ENCODE measurements at places on chromosomes 5 and 9.

GRCh38 chr5:112023766-112024165 is 266.8 kb upstream of the NREP start:
- DNase-seq: no peak

DNA sequence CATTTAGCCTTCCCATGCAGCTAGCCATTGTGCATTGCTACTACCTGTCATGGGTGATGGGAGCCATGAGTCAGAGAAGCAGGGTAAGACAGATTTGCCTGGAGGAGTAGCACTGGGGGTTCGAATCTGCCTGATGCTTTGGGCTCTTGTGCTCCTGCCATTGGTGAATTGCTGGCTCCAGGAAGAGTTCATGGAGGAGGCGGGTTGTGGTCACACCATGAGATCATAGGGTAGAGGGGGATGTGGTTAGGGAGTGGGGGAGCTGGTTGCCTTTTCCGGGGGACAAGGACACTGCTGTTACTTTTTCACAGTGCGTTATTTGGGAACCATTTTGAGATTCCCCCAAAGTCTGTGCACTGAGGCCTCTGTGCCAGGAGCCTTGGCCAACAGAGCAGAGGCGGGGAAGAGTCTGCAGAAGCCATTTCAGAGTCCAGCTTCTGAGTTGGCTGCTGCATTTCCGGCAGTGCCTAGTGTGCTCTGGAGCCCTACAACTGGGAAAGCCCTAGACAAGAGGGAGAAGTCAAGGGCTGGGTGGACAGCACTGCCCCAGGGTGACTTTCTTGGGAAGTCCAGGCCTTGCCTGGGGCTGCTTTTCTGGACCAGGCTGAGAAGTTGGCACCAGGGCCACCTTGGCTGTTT is 6.2 kb downstream of the ANGPTL2 start:
- no peak for DNase-seq

DNA sequence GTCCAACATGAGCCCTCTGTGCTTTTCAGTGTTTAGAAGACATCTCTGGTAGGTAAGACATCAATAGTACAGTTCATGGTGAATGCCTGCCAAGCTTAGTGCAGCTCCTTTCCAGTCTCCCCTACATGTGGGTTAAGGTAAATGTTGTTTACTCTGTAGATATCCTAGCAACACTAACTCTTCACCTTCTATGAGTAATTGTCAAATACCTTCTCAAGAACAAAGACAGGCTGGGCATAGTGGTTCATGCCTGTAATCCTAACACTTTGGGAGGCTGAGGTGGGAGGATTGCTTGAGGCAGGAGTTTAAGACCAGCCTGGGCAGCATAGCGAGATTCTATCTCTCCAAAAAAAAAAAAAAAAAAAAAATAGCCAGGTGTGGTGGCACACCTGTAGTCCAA is 18.7 kb upstream of the RASGRF2 start:
- DNase-seq: no peak

- no peak for DNase-seq
Observed at GRCh38 chr9:119789987-119790386, 420.8 kb upstream of the BRINP1 start.

DNA sequence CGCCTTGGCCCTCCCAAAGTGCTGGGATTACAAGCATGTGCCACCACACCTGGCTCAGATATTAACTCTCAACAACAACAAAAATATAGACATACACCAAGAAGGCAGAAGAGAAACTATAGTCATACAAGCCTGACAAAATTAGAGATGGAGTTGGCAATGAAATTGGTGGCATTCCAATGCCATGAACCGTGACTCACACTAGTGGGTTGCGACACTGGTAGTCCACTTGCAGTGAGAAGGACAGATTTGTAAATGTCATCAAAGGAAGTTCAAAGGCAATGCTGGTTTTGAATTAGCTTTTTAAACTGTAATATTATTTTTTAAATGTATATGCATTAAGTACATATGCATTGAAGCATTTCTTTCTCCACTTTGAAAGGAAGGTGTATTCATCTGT is 8.5 kb upstream of the DNAJC25 start:
- DNase-seq: no peak

DNA sequence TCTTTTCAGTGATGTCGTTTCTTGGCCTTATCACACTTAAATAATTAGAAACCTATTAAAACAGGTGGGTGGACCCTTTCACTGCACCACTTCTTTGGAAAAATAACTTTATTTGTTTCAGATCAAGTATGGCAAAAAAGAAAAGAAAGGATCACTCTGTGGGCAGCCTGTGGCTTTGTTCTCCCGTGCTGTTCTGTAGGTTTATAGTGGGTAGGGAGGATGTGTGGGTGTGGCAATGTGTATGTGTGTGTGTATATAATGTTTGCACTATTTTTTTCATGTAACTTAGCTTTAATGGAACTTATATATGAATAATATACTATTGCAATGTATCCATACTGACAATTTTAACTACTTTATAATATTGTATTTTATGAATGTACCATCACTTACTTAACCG is 85.9 kb downstream of the ACTBL2 start:
- DNase-seq: no peak

DNA sequence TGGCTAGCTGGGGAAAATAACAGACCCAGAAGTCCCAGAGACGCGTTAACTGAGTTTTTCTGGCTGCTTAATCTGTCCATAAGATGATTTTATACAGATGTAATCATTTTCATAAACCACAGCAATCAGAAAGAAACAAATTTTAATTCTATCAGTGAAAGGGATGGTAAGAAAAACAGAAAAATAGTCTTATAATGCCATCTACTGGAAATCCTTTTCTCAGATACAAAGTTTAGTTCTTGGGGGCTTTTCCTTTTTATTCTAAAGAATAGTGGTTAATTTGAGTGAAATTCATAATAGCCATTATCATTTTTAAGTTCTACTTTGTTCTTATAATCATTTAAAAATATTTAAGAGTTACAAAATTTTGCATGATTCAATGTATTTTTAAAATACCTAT is 44.4 kb downstream of the DROSHA start:
- no peak for DNase-seq

GRCh38 chr5:178467568-178468195 is 122.5 kb downstream of the COL23A1 start:
- no peak for DNase-seq

GRCh38 chr9:137832830-137833590 is 44.6 kb upstream of the CACNA1B start:
- DNase-seq: no peak

GRCh38 chr5:76990899-76991459 is 38.1 kb downstream of the CRHBP start:
- no peak for DNase-seq

DNA sequence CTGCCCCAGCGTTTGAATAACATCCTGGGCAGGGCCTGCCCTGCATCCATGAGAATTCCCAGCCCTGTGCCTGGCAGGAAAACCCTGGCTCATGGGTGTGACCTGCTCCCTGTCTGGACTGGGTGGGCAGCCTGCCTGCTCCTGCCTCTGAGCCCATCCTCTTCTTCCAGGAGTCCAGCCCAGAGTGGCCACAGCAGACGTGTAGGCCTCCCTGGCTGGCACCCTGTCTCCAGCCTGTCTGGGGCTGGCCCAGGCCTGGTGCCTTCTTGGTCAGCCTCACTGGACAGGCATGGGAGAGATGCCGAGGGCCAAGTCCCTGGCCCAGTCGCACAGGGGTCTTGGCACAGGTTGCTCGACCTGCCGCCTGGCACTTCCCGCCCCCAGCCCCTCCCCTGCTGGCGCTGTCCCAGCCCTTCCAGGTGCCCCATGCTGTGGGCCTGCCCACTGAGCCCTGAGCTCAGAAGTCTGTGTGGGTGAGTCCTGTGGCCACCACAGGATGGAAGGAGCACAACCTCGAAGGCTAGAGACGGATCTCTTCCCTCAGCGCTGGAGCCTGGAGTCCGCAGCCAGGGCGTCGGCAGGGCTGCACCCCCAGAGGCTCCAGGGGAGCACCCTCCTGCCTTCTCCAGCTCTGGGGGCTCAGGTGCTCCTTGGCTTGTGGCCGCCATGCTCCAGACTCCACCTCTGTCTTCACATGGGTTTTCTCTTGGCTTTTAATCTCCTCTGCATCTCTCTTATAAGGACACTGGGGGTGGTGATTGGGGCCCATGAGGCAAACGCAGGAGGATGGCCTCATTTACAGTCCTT is 11.8 kb upstream of the COL5A1 start:
- DNase-seq: no peak

DNA sequence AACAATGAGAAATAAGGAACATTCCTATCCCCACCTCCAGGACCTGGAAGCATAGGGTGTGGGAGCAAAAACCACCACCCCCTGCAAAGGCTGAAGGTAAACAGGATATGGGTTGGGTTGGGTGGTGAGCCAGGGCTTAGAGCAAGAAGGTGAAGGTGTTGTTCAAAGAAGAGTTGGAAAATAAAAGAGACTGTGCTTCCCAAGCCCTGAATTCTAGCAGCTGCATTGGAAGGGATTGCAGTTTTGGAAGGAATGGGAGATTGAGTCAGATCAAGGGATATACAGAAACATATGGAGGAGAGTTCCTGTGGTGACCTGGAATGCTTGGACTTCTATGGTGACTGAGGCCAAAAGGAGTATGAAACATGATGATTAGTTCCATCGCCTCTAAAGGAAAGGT is 24.7 kb upstream of the MTAP start:
- no peak for DNase-seq

- no peak for DNase-seq
Observed at GRCh38 chr9:129889122-129889940, 54.1 kb downstream of the USP20 start.

DNA sequence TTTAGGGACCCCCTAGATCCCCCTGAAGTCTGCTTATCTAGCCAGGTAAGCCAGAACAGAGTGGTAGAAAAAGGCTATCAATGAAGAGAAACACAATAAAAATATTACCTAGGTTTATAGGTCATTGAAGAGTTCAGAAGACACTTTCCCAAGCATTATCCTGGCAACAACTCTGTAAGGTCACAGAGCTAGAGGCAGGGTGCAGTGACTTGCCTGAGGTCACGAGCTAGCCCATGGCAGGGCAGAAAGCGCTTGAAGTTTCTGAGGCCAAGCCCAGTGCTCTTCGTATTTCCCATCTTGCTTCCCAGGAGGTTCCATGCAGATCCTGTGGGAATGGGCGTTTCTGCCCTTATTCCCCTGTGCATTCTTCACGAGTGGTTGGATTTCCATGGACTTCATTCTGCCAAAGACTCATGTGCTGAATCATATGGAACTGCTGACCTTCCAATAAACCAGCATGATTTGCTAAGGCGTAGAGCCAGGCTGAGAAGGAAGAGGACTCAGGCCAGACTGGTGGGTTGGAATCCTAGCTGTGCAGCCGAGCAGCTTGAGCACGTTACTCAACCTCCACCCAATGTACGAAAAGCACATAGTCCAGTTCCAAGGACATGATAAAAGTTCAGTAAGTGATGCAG is 22.1 kb downstream of the TRMO start:
- no peak for DNase-seq

DNA sequence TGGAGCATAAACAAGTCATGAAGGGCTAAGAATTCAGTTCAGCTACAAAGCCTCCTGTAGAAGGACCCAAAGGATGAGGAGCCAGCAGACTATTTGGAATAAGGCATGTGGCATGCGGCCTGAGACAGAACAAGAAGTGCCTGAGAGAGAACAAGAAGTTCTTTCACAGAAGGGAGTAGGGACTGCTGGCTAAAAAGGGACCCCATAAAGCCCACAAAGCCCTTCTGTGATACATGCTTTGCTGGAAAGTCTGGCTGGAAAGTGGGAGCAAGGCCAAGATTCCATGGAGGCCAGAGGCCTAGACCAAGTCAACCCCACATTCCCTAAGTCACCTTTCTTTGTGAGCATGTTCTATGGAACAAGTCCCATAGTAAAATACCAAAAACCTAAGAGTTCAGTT is 35.9 kb upstream of the UBAP2 start:
- peak; percentile 78 for DNase-seq

- no peak for DNase-seq
Observed at GRCh38 chr9:132041798-132042197, 37.9 kb downstream of the MED27 start.

GRCh38 chr5:172610643-172611042 is 30.4 kb upstream of the NEURL1B start:
- no peak for DNase-seq

DNA sequence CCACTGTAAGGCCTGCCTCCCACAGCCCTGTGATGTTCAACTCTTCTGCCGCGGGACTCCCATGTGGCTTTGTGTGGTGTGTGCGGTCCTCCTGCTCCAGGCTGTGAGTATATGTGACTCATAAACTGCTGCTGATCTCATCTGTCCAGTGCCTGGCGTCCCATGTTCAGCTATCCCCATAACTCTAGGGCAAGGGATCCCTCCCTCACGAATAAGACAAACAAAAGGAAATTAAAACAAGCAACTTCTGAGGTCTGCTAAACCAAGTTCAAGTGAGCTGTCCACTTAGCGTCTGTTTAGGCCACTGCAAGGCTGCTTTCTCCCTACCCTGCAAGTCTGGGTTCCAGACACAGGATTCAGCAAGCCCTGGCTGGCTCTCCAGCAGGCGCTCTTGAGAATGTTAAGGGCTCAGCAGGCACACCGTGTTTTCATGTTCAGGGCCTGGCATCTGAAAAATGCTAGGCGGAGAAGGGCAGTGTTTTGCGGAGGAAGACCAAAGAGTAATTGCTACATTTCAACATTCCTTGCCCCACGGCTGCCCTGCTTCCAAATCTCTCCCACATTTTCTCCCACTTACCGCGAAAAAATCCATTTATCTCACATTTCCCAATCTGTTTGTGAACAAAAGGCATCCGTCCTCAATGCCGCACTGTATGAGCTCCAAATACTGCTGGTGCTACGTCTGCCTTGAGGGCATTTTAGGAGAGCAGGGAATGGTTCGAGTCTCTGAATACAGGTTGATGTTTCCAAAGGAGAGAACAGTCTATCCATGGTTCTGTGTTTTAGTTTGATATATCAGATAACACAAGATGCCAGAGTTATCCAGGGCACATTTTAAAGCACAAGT is 280.2 kb downstream of the SEMA5A start:
- no peak for DNase-seq

DNA sequence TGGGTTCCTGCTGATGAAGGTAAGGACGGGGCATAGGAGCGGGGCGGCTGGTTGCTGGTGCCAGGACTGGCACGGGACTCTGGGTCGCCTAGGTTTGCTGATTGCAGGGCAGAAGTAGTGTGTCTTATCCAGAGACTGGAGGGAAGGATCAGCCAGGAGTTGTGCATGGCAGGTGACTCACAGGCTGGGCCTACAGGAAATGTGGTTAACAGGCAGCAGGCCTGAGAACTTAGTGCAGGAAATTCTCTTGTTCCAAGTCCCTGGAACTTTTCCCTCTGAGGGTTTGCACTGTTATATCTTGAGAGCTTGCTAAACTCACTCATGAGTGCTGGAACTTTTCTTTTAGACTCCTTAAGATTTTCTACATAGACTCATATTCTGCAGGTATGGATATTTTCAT is 95.1 kb downstream of the ANXA2R start:
- DNase-seq: no peak

DNA sequence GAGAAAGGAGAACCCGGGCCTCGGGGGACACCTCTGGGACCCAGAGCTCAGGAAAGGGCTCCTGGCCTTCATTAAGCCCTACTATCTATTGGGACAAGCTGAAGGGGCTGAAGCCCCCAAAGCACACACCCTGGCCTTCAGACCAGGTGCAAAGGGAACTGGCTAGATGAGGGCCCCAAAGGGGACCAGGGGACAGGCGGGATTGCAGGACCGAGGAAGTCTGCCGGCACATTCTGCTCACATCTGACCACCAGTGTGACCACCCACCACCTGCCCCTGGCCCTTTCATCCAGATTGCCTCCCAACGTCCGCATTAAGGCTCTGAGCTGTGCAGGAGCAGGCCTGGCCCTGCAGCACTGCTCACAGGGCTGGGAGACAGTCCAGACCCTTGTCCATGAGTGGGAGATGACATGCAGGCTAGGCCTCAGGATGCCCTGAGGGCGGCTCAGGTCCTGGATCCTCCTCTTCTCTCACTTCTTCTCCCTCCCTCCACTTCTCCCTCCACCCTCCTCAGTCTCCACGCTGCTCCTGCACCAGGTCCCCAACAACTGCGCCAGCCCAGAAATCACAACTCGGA is 19.2 kb downstream of the PSD2 start:
- DNase-seq: no peak
